ENCODE measurements at places on chromosomes 11 and 22.

DNA sequence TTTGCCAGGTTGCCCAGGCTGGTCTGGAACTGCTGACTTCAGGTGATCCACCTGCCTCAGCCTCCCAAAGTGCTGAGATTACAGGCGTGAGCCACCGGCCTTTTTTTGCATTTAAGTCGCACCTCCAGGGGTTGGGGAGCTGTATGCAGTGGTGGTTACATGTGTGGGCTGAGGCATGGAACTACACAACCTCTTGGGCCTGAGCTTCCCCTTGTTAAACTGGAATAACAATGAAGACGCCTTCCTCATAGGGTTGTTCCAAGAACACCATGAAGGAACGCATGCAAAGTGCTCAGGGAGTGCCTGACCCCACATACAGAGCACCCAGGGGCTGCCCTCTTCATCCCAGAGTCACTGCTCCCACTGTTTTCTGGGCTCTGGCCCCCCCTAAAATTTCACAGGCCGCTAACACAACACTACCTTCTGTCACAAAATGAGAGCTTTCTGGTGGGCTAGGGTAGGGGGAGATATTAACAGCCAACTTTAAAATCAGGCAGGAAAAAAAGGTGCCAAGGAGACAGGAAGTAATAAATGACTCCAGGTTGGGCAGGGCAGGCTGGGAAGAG lies 1.3 kb upstream of the FAM118A start:
- no peak for DNase-seq

DNA sequence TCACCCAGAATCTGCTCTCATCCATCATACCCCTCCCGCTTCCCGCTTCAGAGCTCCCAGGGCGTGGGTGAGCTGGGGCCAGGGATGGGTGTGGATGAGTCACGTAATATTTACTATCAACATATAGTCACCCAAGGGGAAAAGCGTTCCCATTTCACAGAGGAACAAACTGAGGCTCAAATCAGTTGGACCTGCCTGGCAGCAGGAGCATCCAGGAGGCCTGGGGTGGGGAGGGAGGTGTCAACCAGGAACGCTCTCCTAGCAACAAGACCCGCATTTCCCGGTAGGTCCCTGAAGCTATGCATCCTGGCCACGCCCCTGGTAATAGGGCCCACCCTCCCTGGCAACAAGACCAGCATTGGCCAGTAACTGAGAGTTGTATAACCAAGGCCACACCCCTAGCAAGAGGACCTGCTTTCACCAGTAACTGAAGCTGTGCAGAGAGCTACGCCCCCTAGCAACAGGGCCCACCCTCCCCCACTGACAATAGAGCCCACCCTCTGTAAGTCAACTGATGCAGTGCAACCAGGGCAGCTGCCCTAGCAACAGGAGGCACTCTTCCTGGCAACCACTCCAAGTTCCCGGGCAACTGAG lies 32.7 kb upstream of the TXNRD2 start:
- no peak for DNase-seq

DNA sequence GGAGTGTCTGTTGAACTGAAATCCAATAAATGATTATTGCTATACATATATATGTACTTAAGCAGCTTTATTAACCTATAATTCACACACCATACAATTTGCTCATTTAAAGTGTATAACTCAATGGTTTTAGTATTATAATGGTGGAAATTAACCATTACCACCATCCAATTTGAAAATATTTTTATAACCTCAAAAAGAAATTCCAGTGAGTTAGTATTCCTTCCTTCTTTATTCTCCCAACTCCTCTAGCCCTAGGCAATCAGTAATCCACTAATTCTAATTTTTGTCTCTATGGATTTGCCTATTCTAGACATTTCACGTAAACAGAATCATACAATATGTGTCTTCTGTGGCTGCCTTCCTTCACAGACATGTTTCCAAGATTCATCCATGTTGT lies 64.8 kb downstream of the MAPK1 start:
- no peak for DNase-seq

- no peak for DNase-seq
Measured at GRCh38 chr22:49886346-49887063, 31.7 kb downstream of the ALG12 start.

- no peak for DNase-seq
Measured at GRCh38 chr11:83026229-83026628, 45.5 kb downstream of the RAB30 start.

- DNase-seq = no peak
Measured at GRCh38 chr11:34305193-34305592, 52.6 kb downstream of the ABTB2 start.

DNA sequence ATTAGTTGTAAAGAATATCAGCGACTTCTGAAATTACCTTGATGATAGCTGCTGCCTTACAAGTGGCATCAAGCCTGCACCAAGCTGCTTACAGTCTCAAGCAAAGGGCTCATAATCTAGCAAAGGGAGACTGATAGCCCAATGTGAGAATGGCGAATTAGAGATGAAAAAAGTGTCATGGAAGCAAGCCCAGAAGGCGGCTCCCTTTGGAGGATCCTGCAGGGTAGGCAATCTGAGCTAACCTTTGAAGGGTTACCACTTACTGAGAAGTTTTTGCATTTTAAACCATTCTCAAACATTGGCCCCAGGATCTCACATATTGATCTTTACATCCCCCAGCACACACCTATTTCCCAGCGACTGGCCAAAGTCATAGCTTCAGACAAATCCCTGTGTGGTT lies 18.5 kb downstream of the GAB2 start:
- no peak for DNase-seq

DNA sequence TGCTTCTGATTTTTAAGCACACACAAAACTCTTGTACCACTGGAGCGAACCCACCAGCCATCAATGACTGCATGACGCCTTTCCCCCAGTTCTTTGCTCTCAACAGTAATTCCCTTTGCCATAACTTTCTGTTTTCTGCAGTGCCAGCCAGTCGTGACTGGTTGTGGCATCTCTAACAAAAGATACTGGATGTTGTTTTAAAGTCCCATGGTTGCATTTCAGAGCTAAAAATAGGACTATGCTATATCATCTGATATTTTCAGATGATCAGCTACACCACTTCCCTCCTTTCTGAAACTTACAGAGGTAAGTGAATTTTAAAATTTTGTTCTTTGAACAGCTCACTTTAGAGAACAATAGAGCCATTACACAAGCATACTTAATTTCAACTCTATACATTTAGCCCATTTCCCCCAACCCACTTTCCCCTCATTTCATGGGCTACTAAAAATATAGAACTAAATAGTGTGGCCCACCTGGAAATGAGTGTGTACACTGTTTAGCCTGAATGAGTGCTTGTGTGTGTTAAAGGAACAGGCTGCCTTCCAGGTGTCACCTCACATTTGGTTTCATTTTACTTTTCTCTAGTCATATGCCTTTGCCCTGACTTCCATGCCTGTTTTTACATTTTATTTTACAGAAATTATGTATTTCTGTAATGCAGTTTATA lies 136.9 kb upstream of the ZC3H12C start:
- no peak for DNase-seq

DNA sequence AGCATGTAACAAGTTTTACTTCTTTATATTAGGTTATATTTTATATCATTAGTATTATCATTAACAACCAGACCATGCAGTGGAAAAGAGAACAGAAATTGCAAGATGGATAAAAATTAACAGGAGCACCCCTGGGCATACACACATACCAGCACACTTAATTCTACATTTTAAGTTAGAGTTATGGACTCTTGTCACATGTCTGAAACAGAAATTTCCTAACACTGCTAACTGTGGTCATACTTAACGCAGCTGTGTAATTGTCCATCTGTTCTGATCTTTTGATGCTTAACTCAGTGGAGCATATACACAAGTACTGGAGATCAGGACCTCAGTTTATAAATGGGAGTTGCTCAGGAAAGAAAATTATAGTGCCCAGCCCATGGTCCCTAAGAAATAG lies 358 bp downstream of the OR52H1 start:
- DNase-seq = no peak

DNA sequence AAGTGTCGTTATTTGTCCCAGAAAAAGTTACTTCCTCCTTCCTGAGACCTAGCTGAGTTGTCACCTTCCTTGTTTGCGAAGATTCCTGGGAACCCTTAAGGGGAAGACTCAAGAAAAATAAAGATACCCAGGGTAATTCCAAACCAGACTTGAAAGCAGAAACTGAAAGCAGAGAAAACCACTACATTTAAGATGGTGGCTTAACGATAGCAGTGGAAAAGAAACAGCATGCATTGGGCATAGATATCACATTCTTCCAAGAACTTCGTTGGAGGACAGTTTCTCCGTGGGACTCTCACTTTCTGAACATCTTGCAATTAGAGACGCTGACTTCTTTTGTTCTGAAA lies 89.1 kb downstream of the FAM76B start:
- no peak for DNase-seq

GRCh38 chr11:3221408-3222002 lies 2.9 kb upstream of the MRGPRG start:
- no peak for DNase-seq

DNA sequence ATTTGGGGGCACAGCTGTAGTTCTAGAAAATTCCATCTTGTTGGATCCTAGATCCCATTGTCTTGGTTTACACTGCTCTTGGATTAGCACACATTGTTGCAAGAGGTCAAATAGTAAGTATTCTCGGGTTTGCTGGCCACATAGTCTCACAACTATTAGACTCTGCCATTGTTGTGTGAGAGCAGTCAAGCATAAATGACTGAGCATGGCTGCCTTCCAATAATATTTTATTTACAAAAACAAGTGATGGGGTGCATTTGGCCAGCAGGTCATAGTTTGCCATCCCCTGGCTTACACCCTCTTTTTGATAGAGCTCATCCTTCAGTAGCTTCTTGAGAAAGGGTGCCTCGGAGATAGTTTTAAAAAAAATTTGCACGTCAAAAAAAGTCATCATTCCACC lies 77.9 kb upstream of the ALX4 start:
- no peak for DNase-seq

GRCh38 chr11:35139722-35140282 lies 831 bp downstream of the CD44 start:
- DNase-seq = no peak

GRCh38 chr11:127993788-127994187 lies 593.6 kb downstream of the ETS1 start:
- no peak for DNase-seq

DNA sequence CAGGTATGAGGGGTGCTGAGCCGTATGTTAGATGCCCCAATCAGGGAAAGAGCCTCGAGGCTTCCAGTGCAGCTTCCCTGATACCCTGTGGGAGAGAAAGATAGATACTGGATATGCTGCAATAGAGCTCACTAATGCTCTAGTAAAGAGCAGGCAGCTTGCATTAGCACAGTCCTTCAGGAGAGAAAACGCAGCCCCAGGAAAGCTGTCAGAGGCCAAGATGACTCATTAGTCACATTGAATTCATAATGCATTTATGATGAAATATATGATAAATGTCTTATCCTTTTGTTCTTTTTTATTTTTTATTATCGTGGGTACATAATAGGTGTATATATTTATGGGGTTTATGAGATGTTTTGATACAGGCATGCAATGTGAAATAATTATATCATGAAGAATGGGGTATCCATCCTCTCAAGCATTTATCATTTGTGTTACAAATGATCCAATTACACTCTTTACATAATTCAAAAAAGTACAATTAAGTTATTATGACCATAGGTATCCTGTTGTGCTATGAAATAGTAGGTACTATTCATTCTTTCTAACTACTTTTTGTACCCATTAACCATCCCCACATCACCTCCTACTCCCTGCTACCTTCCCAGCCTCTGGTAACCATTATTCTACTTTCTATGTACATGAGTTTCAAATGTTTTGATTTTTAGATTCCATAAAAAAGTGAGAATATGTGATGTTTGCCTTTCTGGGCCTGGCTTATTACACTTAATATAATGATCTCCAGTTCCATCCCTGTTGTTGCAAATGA lies 94.5 kb upstream of the TOP3B start:
- DNase-seq = no peak

- DNase-seq = no peak
Measured at GRCh38 chr11:14974515-14975251, 2.5 kb upstream of the CALCA start.

GRCh38 chr22:26975865-26976264 lies 318.5 kb downstream of the MIAT start:
- no peak for DNase-seq
